ENCODE measurements at places on chromosomes 5 and 9.

DNA sequence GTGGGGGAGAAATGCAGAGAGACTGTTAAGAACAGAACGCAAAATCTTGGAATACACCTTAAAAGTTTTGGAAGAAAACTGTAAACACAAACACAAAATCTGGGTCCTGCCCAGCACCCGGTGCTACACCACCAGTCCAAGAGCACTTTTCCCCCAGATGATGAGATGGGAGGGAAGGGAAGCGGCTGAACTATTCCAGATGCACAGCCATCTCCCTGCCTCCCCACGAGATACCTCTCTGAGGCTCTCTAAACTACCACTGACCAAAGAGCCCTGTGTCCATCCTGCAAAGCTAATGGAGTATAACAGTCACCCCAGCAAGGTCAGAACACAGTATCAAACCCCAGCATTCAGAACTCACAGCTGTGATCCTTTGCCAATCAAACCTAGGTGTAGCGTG lies 8.0 kb downstream of the SPARC start:
- DNase-seq, result no peak

DNA sequence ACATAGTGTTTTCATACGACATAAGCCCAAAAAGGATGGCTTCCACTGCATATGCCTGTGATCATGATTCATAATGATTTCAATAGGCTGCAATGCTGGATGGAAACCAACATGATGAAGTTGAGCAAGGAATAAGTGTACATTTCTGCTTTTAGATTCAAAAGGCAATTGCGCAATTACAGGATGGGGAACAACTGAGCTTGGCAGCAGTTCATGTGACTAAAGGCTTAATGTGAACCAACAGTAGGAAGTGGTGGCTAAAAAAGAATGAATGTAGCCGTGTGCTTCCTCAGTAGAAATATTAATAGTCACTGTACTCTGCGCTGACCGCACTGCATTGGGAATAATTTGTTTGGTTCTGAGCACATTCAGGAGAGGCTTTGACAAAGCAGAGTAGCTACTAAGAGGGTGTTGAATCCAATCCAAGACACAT lies 51.2 kb downstream of the SLC1A3 start:
- no peak for DNase-seq

DNA sequence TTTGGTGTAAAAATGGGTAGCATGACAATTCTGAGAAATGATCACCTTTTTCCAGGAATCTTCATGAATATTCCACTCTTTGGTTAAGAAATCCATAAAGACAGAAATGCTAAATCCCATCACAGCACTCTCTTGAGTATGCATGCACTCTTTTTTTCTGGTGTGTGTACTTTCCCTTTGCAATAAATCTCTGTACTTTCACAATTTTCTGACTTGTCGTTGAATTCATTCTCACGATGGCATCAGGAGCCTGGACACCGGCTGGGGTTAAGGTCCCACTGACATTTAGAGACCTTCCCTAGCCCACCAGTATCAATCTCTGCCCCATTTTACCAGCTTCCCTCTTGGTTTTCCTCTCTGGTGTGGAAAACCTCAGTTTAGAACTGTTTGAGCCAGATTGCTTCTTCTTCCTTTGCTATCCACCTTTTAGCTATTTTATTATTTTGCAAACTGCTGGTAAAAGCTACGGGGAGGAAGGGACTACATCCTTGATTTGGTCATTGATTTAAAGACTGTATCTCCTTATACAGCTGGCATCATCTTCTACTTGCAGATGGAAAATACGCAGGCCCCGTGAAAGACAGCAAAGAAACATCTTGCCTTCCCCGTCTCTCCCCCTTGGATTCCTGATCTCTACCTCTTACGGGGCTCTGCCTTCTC lies 59.9 kb upstream of the ZFR start:
- DNase-seq, result no peak

DNA sequence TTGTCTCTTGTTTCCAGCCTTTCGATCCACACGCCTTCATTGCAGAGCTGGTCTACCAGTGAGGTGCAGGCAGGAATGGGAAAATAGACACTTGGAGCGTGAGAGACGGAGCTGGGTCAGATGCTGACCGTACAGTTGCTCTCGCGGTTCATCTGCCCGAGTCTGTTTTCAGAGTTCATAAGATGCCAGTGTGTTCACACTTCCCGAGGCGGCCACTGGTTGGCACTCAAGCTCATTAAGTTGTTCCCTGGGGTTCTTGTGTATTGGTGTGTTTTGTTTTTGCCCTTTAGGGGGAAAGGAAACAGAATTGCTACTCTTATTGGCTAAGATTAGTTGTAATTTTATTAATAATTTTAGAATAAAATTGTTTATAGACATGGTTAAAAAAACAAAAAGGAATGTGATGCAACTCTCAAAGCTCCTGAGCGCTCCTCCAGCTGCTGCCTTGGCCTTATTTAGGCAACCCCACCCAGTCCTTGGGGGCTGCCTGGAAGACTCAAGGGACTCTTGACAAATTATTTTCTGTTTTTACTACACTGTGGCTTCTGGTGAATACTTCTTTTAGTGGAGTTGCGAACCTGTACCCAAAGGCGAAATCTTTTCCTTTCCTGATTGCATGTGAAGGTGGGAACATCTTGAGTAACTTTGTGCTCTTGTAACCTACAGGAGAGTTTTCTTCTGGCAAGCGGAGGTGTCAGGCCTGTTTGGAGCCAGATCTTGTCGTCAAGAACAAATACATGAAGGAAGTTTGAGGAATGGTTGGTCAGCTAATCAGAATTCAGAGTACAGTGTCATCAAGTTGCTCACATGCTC lies 146.1 kb downstream of the MAST4 start:
- DNase-seq, result peak; percentile 24

DNA sequence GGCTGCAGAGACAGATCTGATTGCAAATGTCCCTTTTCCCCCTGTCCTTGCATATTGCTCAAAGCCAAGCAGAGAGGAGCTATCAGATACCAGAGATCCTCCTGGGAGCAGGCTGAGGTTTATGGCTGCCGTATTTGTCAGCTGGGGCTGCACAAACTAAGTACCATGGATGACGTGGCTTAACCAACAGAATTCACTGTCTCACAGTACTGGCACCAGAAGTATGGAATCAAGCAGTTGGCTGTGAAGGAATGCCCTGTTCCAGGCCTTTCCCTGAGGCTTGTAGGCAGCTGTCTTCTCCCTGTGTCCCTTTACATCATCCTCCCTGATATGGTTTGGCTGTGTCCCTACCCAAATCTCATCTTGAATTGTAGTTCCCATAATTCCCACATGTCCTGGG lies 2.6 kb downstream of the CFAP90 start:
- no peak for DNase-seq

GRCh38 chr5:15366676-15367391 lies 133.1 kb upstream of the FBXL7 start:
- DNase-seq, result no peak

- no peak for DNase-seq
These were observed 75.1 kb downstream of the MAST4 start for GRCh38 chr5:66671305-66671704.

- DNase-seq, result no peak
These were observed 227.9 kb upstream of the KLF9 start for GRCh38 chr9:70642341-70642740.

- DNase-seq, result no peak
These were observed 24.6 kb upstream of the IFNB1 start for GRCh38 chr9:21102305-21102704.

- DNase-seq, result no peak
These were observed 108.7 kb downstream of the PLK2 start for GRCh38 chr5:58351190-58351589.

DNA sequence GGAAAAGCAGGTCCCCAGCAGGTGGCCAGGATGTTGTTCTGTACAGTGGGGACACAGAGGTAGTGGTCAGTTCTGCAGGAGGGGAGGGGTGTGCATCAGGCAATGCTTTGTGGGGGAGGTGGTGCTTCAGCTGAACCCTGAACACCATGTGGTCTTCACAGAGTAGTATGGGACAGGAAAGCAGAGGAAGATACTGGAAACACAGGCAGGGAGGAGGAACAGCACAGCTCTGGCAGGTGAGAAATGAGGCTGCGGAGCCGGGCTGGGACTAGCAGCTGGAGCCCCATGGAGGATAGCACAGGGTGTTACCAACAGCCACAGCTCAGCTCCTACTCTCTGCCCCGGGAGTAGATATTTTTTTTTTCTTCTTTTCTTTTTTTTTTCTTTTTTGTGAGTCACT lies 161.5 kb downstream of the ENTREP1 start:
- DNase-seq, result no peak

DNA sequence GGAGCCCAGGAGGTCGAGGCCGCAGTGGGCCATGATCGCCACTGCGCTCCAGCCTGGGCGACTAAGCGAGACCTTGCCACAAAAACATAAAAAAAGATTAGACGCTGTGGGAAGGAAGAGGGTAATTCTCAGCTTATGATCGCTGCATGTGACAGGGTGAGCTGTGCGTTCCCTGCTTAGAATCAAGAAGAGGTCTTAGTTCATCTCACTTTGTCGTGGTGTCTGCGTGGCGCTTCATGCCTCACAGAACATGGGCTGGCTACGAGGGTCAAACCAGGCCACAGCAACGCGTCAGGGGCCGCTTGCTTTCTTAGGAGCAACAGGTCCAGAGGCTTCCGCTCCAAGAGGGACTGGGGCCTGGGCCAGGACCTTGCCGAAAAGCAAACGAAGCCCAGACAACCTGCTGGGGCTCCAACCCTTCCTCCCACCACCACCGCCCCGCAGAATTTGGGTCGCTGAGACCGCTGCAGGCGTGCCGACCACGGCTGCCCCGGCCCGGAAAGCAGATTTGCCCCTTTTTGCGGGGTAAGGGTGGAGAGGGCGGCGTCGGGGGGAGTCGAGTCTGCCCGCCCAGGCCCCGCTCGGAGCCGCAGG lies 10.0 kb upstream of the GRIN1 start:
- no peak for DNase-seq

- DNase-seq, result no peak
These were observed 310.7 kb downstream of the PJA2 start for GRCh38 chr5:109099081-109099480.

DNA sequence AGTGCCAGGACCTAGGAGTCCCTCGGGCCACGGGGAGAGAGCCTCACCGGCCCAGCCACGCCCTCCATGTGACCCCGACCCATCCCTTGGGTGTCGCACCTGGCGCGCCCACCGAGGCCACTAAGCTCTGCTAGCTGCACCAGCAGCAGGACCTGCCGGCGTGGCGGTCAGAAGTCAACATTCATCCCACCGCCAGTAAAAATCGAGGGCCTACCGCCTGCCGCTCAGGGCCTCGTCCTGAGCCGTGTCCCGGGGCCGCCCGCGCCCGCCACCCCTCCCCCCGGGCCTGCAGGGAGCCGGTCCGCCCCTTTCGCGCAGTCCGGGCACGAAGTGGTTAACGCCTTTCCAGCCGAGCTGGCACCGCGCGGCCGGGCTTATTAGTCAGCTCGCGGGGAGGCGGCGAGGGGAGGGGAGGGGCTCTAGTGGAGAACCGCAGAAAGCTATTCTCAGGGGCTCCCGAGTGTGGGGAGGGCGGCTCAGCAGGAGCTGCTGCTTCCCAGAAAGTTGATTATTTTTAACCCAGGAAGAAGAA lies 124.4 kb downstream of the C9orf50 start:
- peak; percentile 78 for DNase-seq

DNA sequence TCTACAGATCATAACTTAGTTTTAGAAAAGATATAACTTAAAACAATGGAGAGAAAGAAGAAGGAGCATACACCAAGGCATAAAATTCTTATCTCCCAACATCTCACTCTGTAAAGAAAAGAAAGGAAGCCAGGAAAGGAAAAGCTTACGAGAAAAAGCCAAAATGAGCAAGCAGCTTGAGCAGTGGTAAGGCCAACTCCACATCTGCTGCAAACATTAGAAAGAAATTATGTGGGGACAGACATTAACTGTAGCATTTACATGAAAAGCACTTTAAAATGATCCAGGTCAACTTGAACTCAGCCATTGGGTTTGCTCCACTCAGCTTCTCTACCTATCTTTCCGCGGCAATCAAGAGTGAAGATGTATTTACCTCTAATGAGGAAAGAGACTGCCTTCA lies 176.9 kb downstream of the BNC2 start:
- no peak for DNase-seq

DNA sequence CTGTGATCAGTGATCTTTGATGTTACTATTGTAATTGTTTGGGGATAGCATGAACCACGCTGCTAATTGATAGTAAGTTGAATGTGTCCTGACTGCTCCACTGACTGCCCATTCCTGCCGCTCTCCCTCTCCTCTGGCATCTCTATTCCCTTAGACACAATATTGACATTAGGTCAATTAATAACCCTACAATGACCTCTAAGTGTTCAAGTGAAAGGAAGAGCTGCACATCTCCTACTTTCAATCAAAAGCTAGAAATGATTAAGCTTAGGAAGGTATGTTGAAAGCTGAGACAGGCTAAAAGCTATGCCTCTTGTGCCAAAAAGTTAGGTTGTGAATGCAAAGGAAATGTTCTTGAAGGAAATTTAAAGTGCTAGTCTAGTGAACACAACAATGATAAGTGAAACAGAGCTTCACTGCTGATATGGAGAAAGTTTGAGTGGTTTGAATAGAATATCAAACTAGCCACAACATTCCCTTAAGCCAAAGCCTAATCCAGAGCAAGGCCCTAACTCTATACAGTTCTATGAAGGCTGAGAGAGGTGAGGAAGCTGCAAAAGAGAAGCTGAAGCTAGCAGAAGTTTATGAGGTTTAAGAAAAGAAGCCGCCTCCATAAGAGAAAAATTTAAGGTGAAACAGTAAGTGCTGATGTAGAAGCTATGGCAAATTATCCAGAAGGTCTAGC lies 12.9 kb downstream of the CLINT1 start:
- no peak for DNase-seq

DNA sequence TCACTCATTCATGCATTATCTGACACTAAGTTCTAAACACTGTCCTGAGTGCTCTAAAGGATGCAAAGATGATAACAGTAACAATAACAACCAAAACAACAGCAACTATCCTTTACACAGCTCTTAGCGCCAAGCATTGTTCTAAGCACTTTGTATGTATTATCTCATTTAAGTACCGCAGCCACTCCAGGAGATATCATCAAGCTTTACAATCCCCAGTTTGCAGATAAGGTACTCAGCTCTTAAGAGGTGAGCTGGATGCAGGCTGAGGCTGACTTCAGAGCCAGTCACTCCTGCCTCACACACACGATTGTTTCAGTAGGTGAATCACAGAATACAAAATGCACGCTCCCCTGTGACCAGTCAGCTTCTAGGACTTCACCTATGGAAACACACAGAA lies 141.8 kb downstream of the PAX5 start:
- peak; percentile 5 for DNase-seq

DNA sequence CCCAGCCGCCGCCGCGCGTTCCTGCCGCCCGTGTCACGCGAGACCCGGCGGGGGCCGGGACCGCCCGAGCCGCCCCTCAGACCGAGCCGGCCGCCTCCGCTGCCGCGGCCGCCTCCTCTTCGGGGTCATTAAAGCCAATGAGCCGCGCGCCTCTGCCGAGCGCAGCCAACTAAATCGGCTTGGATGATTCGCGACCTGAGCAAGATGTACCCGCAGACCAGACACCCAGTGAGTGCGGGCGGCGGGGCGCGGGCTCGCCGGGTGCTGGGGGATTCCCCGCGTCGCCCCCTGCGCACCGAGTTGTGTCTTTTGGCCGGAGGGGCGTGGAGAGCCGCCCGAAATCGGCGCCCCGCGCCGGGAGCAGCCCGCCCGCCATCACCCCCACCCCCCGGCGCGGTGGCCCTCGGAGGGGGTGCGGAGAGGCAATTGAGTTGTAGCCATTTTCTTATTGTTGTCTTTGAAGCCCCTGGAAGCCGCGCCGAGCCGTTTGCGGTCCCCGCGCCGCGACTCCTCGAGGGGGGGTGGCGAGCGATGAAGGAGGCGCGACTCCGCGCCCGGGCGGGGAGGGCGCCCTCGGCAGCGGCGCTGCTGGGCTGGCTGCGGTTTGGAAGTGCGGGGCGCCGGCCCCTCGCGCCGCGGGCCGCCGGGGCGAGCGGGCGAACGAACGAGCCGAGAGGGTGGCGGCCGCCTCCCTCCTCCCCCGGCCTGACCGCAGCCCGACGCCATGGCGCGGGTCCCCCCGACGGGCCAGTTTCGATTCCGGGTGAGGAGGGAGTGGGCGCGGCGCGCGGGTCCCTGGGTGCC lies 1.0 kb downstream of the TLE4 start:
- peak; percentile 76 for DNase-seq

Measured in activated naive CD4-positive, alpha-beta T cell treated with anti-CD3 and anti-CD28 coated beads, Interleukin-2, amount 10 ng/mL, durations not matched to agents 7 days and 5 days (primary cell).